ENCODE measurements at places on chromosomes 16 and 17.
A peak's percentile ranks its signal among the peaks of the same experiment; 100 is the strongest.

DNA sequence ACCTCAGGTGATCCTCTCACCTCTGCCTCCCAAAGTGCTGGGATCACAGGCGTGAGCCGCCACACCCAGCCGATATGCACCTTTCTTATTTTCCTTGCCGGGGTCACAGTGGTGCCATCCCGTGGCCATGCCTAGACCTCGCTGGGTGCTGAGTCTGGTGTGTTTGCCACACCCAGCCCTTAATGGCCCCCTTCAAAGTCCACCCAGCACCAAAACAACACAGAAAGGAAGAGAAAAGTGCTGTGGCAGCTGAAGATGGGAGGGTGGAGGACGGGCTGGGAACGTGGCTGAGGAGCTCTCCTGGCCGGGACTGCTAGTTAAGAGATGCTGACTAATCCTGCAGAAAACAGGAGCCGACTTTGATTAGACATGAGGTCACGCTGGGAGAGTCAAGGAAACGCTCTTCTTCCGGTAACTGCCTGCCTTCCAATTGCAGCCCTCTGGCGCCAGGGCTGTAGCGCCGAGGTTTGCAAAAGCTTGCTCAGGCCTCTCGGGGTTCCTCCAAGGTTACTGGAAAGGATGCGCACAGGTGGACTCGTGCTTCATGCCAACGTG, 10.9 kb downstream of the SLC43A2 start:
- no peak for DNase-seq

GRCh38 chr17:79164913-79165695, 90.5 kb downstream of the ENGASE start:
- DNase-seq = no peak

GRCh38 chr16:46896314-46896968, 12.3 kb downstream of the GPT2 start:
- DNase-seq = no peak

GRCh38 chr16:87864331-87864989, 4.8 kb downstream of the SLC7A5 start:
- DNase-seq = no peak

DNA sequence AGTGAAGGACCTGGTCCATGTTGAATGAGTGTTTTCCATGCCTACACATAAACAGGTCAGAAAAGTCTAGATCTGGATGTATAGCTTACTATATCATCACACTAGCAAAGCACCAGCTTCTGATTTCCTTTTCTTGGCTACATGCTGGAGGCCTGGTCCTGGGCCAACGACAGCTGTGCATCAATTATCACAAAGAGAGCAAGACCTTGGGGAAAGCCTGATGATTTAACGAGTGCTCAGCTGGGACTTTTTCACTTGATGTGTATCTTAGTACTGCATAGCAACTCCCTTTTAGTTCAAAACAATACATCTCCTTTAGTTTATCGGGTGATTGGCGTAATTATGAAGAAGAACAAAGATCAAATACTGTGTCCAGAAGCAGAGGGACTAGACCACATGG, 358.2 kb downstream of the KIF2B start:
- no peak for DNase-seq

- no peak for DNase-seq
Measured at GRCh38 chr16:56424791-56425438, 430 bp downstream of the AMFR start.

- DNase-seq = no peak
Measured at GRCh38 chr17:56881685-56882295, 32.1 kb downstream of the TRIM25 start.

GRCh38 chr17:63528183-63528582, 5.0 kb downstream of the KCNH6 start:
- DNase-seq = no peak

- no peak for DNase-seq
Measured at GRCh38 chr16:1571012-1571671, 37.7 kb downstream of the TMEM204 start.

DNA sequence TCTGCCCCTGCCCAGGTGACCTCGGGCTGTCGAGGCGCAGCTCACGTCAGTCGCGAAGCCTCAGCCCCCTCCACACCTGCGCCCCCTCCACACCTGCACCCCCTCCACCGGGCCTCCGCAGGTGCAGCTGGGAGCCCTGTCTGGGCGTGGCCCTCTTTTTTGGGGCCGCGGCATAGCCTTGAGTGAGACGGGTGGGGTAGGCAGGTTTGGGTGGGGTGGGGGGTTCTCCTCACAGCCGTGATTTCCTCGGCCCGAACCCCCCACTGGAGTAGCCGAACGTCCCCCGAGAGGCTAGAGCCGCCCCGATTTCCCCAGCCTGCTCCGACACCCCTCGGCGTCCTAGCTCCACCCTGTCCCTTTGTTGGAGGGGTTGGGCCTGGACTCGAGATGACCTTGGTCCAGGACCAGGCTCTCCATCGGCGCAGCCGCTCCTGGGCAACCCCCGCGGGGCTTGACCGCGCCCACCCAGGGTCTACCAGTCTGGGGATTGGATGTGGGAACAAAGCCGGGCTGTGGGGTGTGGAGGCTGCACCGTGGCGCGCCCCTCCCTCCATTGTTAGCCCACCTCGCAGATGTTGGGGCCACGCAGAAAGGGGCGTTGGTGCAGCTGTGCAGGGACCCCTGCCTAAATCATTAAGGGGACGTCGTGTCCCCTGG, 626 bp downstream of the TUBB3 start:
- DNase-seq = no peak

- no peak for DNase-seq
Measured at GRCh38 chr17:81251709-81252301, 12.7 kb downstream of the NDUFAF8 start.

- no peak for DNase-seq
Measured at GRCh38 chr16:12740986-12741610, 62.6 kb downstream of the CPPED1 start.

DNA sequence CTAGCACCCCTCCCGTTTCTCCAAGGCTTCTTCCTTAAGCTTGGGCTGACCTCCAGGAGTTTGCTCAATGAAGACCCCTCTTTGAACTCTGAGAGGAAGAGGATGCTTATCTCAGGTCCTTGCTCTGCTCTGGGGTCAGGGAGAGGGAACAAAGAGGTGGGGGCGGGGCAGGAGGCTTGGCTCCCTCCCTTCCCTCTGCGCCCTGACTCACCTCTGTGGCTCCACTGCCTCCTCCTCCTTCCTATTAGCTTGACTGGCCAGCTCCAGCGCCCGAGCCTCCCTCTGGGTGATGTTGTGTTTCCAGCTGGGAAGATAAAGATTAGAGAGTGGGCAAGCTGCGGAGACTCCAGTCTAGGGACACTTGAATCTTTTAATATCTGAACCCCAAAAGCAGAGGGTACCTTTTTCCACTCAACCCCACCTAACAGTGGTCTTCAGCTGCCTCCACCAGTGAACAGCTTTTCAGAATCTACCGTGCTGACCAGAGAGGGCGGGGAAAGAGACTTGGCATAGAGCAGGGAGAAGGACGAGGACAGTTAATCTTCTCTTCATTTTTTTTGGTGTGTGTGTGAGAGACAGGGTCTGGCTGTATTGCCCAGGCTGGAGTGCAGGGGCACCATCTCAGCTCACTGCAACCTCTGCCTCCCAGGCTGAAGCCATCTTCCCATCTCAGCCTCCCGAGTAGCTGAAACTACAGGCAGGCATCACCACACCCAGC, 6.7 kb downstream of the GIP start:
- no peak for DNase-seq

DNA sequence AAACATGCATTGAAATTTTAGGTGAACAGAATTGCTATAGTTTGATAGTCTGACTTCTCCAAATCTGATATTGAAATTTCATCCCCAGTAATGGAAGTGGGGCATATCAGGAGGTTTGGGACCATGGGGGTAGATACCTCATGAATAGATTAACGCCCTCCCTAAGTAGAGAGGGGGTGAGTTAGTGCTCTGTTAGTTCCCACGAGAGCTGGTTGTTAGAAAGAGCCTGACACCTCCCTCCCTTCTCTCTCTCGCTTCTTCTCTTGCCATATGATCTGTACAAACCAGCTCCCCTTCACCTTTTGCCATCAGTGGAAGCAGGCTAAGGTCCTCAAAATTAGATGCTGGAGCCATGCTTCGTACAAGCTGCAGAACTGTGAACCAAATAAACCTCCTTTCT, 78.8 kb downstream of the BRIP1 start:
- no peak for DNase-seq

GRCh38 chr17:45261577-45262515, at the start of gene SPATA32:
Gene SPATA32, minus strand, starts transcription at chr17:45262094. Its CDS starts 78 bp downstream, at chr17:45262016.
- DNase-seq = peak; percentile 80

- DNase-seq = no peak
Measured at GRCh38 chr17:56679115-56679776, 85.7 kb downstream of the NOG start.

DNA sequence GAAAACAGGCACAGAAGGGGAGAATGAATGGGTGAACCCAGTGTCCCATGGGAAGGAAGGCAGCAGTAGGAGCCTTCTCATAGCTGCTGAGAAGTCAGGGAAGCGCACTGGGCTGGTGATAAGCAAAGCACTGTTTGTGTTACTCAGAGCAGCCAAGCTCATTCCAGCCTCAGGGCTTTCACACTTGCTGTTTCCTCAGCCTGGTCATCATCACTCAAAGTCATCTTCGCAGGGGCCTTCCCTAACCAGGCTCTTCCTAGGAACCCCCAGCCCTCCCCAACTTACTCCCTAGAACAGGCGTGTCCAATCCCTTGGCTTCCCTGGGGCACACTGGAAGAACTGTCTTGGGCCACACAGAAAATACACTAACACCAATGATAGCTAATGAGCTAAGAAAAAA, 32.1 kb upstream of the LONP2 start:
- no peak for DNase-seq

- DNase-seq = no peak
Measured at GRCh38 chr16:73069581-73070262, 21.8 kb upstream of the ZFHX3 start.

DNA sequence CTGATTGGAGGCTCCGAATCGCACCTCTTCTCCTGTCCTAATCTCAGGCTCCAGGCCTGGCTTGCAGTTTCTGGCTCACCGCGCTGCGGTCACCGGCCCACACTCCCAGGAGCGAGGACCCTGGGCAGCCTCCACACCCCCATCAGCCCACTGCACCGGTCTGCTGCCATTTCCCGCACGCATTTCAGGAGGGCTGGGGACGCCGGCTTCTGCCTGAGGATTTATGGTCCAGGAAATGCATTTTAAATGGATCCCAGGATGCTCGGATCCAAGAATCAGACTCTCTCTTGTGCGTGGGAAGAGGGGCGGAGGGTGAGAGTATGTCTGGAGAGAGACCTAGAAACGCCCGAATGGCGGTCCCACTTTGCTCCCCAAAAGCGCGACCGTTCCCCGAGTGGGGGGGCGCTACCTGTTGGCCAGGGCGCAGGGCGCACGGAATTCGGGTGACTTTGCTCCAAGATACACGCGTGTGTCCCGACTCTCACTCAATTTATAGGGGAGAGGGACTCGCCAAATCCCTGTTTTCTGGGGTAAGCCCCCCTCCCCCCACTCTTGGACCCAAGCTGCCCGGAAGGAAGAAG, 817 bp upstream of the JPH3 start:
- no peak for DNase-seq

DNA sequence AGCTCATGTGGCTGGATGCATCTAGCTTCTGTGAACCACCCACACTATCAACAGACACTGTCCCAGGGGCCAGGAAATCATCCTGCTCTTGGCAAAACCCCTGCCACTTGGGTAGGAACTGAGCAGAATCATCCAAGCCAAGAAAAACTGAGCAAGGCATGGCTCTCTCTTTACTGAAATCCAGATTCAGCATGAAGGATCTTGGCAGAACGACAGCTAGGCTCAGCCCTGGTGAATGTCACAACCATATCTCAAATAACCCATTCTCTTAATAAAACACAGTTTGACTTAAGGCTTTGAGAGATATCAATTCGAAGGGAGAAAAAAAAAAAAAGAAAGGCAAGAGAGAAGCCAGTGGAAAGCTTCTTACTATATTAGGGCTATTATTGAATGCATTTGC, 72.2 kb downstream of the MAF start:
- DNase-seq = no peak

GRCh38 chr16:4372001-4372577, 441 bp downstream of the VASN start:
- DNase-seq = no peak

- peak; percentile 32 for DNase-seq
Measured at GRCh38 chr16:1378804-1379303, 27.1 kb downstream of the GNPTG start.

GRCh38 chr17:60129164-60129563, 20.6 kb upstream of the CA4 start:
- no peak for DNase-seq

GRCh38 chr16:28188085-28188916, 23.5 kb downstream of the XPO6 start:
- no peak for DNase-seq

DNA sequence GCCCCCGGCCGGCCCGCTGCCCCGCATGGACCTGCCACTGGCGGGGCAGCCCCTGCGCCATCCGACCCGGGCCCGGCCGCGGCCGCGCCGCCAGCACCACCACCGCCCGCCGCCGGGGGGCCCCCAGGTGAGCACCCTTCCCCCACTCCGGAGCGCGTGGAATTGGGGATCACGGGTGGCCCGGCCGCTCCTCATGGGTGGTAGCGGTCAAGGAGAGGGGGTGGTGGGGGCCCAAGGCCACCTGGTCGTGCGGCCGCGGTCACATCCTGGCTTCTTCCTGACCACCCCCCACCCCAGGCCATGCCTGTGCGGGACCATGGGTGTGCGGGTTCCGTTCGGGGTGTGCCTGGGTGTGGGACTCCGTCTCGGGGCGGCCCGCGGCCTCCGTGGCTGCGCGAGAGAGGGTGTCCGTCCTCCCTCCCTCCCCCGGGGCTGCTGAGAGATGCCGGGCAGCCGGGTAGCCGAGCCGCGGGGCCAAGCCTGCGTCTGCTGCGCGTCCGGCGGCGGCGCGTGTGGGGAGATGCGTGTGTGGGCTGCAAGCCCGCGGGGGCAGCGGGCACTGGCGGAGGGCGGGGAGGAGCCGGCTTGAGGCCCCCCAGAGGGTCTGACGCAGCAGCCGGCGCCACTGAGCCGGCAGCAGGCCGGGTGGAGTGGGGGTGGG, 6.8 kb downstream of the ACD start:
- DNase-seq = no peak

GRCh38 chr16:72168365-72168764, 3.6 kb downstream of the PMFBP1 start:
- DNase-seq = no peak

DNA sequence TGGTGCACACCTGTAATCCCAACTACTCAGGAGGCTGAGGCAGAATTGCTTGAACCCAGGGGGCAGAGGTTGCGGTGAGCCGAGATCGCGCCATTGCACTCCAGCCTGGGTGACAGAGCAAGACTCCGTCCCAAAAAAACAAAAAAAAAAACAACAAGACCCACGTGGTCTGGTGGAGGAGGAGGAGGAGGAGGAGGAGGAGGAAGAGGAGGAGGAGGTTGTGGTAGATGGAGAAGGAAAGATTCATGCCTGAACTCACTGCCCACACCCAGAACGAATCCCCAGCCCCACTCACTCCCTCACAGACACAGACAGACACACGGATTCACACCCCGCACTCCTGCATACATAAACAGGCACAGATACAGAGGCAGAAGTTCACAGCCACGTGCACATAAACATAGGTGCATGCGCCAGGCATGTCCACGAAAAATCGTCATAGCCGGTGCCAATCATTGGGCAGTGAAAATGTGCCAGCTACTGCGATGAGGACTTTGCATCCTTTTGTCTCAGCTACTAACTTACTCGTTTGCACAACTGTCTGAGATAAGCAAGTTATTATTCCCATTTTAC, 138.5 kb downstream of the WSCD1 start:
- DNase-seq = no peak
